ENCODE measurements at places on chromosomes 2 and 18. TPM values are rescaled to one million over a fixed set of nuclear protein-coding genes. Genes with fewer than 3 reads are reported as not detected.

- no peak for DNase-seq
Observed at GRCh38 chr2:49858113-49858490, 703.8 kb upstream of the FSHR start.

DNA sequence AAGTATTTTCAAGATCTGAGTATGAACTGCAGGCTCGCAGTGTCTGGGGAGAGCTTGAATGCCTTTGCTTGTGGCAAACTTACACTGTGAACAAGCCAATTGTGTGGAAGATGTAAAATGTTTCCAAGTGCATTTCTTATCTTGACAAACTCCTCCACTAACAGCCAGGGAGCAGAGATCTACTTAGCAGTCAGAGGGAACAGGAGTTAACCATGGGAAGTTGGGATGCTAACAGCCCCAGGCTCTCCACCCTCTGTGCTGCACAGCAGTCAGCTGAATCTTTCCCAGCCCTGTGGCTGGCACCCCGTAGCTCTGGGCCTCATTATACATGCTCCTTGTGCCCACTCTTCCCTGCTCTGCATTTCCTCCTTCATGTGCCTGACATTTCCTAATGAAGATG lies 450.2 kb downstream of the TSN start:
- no peak for DNase-seq

Gene OR6B2
- not detected for polyA plus RNA-seq

- peak; percentile 60 for DNase-seq
Observed at GRCh38 chr2:196927376-196928225, 1.1 kb upstream of the PGAP1 start.

- no peak for DNase-seq
Observed at GRCh38 chr2:102261467-102262135, 49.8 kb upstream of the IL1RL1 start.

Gene ZNF521
- 50.6 TPM for polyA plus RNA-seq

Gene TUBA4B
- polyA plus RNA-seq: 0.31 TPM

- DNase-seq: no peak
Observed at GRCh38 chr18:69705987-69706386, 241.7 kb downstream of the CD226 start.

DNA sequence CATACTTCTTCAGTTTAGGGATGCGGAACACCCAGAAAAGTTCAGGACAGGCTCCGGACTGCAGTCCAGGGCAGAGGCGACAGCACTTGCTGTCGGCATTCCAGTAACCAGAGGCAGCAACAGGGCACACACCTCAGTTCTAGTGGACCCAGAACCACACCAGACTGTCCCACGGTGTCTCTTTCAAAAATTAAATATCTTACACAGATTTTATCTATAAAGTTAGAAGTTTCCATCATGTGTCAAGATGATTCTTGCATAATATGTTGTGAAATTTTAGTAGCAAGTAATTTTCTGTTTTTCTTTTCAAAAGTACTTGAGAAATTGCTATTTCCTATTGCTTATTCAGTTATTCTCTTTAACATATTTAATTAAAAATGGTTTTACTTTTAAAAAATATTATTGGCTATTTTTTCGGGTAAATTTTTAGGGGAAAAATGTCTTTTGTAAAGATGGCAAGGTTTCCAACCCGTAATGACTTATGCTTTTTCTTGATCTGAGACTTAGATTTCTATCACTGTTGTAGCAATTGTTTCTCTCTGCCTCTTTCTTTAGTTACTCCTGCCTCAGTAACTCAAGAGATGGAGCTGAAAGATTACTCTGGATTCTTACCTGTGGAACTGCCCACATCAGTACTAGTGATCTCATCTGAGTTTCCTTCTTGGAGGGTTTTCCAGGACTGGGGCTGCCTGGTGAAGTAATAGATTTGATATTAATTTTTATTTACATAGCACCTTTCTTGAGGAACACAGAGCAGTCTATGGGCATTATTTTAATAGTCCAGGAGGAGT lies 182.7 kb downstream of the LTBP1 start:
- DNase-seq: no peak

DNA sequence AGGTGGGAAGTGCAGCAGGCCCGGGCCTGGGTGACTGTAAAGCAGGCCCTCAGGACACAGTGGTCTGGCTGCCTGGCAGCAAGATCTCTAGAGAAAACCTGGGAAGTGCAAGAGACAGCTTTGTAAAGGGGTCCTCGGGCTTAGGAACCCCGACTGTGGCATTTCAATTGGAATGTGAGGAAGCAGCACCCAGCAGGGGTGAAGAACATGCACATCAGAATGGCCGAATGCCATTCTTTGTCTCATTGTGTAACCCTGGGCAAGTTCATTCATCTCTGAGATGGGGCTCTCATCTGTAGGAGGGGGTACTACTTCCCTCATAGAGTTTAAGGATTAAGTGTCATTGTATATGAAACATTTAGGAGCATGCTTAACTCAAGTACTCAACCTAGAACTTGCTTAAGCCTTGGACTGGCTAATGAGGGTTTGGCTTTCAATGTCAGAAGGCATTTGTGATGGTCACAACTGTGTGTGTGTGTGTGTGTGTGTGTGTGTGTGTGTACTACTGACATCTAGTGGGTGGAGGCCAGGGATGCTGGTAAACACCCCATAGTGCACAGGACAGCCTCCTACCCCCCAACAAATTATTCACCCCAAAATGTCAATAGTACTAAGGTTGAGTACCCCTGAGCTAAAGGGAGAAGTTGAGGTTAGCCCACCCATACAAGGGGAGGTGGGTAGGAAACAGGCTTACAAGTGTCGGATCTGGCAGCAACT lies 29.3 kb downstream of the MEX3C start:
- DNase-seq: no peak

DNA sequence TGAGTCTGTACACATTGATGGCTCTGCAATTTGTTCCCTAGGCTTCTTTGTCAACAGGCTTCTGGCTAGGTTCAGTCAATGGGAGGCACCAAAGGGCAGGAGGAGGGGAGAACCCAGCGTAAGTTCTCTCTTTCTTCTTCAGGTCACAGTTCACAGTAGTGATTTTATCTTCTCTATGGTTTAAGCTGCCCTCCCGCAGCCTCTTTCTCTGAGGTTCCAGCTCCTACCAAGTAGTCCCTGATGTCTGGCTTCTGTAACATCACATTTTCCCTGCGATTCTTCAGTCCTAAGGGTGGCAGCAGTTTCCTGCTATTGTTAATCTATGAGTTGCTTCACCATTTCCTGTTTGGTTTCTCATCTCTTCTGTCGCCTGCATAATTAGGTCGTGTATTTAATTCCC lies 107.4 kb downstream of the CPO start:
- no peak for DNase-seq

GRCh38 chr2:23944976-23945375 lies 4.7 kb downstream of the UBXN2A start:
- DNase-seq: no peak

Gene SH3BP4
- 19.4 TPM for polyA plus RNA-seq

Gene IL36G
- not detected for polyA plus RNA-seq

DNA sequence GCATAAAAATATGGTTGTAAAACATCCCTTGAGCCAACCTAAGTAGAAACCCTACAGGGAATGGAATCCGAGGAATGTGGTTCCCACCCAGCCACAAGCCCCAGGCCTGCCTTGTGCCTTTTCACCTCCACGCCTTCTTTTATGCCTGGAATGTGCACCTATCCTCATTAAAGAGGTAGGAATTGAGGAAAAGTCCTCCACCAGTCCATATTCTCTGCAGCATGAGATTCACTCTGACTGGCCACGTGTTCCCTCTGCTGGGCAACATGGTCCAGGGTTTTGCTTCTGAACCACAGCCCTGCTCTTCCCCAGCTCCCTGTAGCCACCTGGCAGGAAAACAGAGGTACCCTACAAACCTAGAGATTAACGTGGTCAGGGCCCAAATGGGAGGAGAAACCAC lies 787.9 kb upstream of the RAB6C start:
- no peak for DNase-seq

DNA sequence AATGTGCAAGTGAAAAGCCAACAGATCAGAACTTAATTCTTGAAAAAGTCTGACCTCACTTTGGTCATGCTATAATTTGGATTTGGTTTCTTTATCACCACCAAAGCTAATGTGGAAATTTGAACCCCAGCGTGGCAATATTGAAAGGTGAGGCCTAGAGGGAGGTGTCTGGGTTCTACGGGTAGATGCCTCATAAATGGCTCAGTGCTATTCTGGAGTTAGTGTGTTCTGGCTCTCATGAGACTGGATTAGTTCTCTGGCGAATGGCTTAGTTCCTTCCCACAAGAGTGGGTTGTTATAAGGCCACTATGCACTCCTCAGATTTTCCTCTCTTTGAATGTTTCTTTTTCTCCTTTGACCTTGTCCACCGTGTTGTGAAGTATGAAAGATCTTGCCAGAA lies 22.3 kb downstream of the ORC4 start:
- DNase-seq: no peak

Gene RNF152
- 5.5 TPM for polyA plus RNA-seq

Gene UNC80
- 2.8 TPM for polyA plus RNA-seq

- no peak for DNase-seq
Observed at GRCh38 chr2:213678437-213679218, 394.4 kb downstream of the SPAG16 start.

Gene FBXO48
- polyA plus RNA-seq: 1.8 TPM

Gene GYPC
- 133 TPM for polyA plus RNA-seq

DNA sequence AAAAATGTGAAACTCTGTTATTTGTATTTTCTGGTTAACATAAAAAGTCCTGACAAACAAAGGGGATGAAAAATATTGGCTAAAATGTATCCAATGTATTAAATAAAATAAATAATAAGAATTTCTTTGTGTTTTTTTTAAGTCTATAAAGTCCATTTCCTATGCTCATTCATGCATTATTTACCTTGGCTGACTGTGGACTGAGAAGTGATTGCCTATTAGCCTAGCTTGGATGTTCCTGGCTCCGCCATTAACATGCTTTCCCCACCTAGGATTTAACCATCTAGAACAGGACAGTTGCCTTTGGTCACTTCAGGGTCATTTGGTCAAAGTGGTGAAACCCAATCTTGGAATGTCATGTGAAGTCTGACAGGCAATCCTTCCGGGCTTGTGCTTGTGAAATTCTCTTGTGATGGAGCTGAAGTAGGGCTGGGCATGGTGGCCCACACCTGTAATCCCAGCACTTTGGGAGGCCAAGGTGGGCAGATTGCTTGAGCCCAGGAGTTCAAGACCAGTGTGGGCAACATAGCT lies 60.4 kb upstream of the TANC1 start:
- DNase-seq: no peak

GRCh38 chr2:19759880-19760279 lies 141.9 kb downstream of the TTC32 start:
- no peak for DNase-seq

DNA sequence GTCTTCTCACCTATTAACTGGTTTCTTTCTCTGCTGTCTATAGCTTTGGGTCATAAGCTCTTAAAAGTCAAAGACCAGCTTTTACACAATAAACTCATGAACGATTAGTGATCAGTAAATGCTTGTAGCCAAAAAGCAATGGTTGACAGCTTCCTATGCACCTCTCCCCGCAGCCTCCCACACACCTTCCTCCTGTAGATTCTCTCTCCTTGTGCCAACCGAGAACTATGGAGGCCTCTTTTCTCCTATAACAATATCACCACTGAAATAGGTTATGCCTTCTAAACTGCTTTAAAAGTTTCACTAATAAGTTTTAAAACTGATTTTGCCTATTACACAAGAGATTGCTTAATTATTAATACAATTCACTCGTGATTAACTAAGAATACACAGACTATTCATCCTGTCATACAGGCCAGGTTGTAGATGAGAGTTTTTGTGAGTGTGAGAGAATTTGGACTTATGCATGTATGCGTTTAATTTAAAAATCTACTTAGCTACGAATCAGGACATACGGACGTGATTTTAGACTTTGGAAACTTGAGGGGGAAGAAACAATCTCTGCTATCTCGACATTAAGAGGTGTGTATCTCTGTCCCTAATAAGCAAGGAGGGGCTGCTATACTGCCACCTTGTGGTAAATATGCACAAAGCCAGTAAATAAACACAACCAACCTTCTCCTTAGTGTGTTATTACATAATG lies 229.1 kb upstream of the RBBP8 start:
- DNase-seq: no peak

- no peak for DNase-seq
Observed at GRCh38 chr2:161842736-161843433, 218.7 kb downstream of the SLC4A10 start.

DNA sequence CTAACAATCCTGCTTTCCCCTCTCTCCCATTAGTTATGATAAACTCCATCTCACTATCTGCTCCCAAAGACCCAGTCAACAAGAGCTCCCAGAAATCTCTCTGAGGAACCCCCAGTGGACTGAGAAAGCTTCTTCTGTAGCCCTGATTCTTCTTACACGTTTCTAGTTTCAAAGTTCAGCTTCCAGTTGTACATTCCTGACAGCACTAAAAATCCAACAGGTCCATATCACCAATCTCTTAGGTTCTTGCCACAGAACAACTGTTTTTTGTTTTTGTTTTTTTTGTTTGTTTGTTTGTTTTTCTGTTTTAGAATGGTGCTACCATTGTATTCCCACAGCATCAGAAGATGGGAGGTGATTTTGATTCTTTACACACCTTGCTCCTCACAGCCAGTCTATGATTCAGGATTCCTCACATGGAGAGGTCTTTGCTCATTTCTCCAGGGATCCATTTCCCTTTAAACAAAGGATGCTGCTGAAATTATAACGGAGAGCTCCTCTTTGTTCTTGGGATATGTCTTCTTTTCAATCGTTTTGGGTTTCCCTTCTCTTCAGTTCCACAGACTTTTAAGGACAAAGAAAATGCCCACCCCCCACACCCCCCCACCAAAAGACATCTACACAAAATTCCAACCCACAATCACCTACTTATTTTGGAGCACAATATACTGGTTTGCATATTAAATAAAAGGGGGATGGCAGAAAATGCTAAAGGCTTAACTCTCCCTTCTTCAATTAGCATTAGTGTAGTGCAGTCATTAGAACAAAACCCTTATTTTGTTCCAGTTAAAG lies 56.0 kb upstream of the COBLL1 start:
- no peak for DNase-seq

DNA sequence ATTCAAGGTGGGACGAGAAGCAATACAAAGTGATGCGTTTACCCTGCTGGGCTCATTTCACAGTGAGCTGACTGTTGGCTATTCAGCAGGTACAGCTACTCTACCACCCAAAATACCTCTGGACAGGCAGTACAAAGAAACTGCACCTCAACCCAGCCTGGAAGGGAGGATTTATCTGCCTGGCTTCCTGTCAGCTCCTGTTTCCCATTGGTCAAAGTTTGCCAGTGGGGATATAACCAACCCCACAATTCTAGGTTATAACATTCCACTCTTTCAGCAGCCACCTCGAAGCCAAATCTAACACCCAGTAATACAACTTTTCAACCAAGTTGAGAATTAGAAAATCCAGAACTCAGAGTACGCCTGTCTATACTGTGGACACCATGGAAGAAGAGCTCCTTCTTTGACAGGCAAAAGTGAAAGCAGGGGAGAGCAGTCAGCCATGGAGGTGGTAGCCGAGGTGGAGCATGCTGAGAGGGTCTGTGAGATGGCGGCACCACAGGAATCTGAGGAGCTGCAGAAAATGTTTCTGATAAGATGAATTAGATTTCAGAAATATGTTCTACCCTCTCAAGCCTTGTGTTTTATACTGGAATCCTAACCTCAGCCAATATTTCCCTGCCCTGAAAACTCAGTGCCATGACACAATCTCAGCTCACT lies 10.8 kb downstream of the DUSP19 start:
- DNase-seq: no peak

Gene C2orf66
- polyA plus RNA-seq: 0.23 TPM

Gene RASGRP3
- polyA plus RNA-seq: 26.4 TPM

GRCh38 chr2:167471734-167472133 lies 583.5 kb downstream of the XIRP2 start:
- no peak for DNase-seq
